Esophagus mucosa (tissue), 1 donor: ENCODE measurements at places on chromosomes 12 and 14. TPM values are rescaled to one million over a fixed set of nuclear protein-coding genes. Genes with fewer than 3 reads are reported as not detected.

DNA sequence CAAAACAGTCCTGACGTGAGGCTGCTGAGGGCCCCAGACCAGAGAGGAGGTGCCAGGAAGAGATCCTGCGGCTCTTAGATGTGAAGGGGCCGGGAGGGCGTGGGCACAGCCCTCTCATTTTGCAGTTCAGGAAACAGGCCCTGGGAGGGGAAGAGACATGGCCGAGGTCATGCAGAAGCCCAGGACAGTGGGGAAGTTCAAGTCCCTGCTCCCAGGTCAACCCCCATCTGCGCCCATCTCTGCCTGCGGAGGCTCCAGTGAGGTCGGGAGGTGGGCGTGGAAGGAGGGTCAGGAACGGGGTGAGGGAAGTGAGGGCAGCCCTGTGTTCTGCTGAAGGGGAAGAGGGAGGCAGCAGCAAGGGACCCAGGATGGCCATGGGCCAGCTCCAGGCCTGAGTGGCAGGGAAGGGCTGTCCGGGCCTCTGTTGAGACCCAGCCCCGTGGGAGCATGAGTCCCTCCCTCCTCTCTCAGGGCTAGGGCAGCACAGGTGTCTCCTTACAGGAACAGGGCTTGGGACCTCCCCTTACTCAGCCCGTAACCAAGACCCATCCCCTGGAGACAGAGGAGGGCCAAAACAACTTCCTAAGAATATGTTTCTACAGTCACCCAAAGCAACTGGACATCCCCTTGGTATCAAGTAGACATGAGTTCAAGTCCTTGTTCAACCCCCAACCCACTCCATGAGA, 90.8 kb downstream of the LGMN start:
- no peak for ATAC-seq

DNA sequence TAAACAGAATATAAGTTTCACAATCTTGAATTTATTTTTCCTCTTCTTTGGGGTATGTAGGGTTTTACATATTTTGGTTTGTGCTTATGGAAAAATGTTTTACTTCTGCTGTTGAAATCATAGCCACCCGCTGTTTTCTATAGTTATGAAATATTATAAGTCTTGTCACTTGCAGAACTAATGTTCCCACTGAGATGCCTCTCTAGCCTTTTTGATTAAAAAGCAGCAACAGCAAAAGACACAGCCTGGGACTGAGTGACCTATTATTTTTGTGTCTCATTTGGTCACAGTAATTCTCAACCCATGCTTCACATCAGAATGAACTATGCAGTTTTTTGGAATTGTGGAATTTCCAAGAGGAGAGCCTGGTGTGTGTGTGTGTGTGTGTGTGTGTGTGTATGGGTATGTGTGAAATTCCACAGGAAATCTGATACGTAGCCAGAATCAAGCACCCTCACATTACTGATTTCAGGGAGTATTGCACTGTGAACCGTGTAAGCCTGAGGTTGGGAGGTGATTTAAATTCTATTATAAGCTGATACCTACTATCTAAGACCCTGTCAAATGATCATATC, 55.7 kb upstream of the FRMD6 start:
- ATAC-seq, result no peak

- no peak for ATAC-seq
Measured at GRCh38 chr12:4327293-4327692, 6.3 kb downstream of the TIGAR start.

- peak; percentile 56 for ATAC-seq
Measured at GRCh38 chr14:103008768-103009357, 48.5 kb downstream of the CDC42BPB start.

DNA sequence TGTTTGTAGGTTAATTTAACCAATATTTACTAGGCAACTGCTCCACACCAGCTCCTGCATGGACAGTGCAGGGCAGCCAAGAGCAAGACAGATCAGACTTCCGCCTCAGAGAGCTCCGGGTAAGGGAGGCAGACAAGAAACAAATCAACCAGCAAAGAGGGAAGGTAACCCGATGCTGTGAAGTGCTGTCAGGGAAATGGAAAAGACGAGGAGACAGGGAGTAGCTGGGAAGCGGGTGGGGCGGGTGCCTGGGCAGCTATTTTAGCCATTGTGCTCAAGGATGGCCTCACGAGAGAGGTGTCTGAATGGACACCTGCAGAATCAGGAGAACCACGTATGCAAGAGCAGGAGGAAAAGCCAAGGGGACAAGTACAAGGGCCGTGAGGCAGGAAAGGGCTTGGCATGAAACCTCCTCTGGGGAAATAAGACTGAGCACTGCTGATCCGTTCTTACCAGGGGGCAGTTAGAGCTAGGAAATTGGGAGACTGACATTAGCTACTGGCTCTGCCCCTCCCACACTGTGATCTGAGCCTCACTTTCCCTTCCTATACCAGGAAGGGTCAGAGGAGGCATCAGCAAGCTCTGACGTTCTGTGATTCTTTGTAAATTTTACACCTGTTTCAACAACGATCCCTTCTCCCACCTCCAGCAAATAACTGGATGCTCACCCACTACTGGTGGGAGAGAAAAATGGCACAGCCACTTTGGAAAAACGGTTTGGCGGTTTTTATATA, 6.5 kb upstream of the TMEM119 start:
- no peak for ATAC-seq

DNA sequence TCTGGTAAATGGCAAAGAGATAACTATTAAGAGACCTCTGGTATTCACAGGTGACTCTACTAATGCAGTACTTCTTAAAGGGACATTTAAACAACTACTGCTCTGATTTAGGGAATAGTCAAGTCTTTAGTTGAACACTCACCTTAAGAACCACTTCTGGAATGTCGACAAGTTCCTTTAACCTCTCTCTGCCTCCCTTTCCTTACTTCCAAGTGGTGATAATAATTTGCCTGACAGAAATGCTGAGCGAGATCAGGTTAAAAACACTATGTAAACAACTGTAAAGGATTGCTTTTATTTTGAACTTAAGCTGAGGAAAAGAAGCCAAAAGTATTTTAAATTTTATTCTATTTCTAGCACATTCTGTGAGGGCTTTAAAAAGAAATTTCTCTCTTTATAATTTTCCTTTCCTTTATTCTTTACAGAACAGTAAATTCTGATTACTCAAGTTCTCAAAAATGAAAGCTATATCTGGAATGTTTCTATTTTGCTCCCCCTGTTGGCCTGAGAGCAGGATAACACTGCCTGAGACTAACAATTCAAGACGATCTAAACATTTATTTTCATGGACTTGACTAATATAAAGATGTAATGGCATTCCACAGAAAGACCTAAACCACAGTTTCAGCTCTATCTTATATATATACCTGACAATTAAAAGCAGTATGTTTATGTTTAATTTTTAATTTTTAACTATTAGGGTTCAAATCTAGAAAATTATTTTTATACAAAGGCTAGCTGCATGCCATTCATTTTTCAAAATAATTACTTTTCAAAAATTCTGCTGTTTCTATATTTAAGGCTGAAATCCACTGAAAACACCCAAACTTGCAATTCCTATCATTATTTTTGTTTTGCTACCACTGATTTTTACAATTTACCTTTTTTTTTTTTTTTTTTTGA, 29.2 kb downstream of the ZCCHC8 start:
- ATAC-seq, result no peak

- ATAC-seq, result no peak
Measured at GRCh38 chr12:131636940-131637750, 73.7 kb upstream of the SFSWAP start.

DNA sequence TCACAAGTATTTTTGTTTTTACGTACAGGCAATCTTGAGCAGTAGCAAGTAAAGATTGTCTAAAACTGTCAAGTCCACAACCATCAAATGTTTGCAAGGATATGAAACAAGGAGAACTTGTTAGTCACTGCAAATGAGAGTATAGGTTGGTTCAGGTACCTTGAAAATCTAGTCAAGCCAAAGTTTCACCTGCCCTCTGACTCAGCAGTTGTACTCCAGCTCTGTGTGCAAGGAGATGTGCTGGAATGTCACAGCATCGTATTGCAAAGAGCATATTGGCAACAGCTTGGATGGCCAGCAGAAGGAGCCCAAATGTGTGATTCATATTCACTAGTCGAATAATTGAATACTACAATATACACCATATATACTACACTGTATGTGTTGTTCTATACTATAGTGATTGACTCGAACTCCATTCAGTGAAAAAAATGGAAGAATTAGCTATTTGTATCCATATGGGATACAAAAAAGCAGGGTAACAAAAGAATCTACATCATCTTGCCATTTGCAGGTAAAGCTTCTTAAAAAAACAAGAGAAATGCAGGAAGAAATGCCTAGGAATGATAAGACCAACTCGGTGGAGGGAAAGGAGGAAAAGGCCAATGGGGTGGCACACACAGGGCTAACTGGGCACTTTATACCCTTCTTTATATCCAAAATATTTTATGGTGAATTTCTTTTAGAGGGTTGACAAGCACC, 44.0 kb downstream of the EID3 start:
- peak; percentile 75 for ATAC-seq

- no peak for ATAC-seq
Measured at GRCh38 chr14:99380991-99381687, 99.5 kb downstream of the SETD3 start.

GRCh38 chr12:47835831-47836155, 16.1 kb upstream of the HDAC7 start:
- no peak for ATAC-seq

GRCh38 chr12:125773033-125773640, 707.9 kb downstream of the AACS start:
- ATAC-seq, result peak; percentile 23

DNA sequence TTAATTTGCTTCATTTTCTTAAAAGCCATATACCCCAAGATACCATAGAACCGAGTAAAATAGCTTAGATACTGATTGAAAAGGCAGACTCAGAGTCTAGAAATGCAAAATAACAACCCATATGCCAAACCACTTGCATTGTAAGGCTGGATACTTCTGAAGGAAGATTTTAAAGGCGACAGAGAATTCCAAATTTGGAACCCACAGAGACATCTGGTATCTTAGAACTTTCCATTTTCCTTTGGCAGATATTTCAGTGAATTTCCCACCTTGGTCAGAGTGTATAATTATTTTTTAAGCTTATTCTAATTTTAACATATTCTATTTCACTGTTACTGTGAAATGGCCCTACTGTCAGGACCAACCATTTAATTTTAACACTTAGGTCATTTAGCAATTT, 186.4 kb upstream of the E2F7 start:
- ATAC-seq, result no peak

- ATAC-seq, result no peak
Measured at GRCh38 chr14:34190717-34191116, 239.8 kb upstream of the EGLN3 start.

DNA sequence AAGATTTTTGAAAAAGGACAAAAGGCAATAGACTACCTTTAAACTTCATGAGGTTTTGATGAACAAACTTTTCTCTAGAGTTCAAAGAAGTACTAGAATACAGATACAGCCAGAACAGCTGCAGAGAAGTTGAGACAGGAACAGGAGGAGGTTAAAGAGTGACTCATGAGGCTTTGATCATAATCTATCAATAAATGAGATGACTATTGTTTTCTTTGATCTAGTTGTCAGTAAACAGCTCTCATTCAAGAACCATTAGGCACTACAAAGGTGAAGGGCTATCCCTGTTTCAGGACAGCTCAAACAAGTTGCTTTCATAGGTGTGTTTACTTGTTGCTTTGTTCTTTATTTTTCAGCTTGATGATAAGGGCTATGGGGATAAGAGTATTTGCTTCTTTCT, 2.4 kb downstream of the WASHC3 start:
- ATAC-seq, result no peak

GRCh38 chr12:106288494-106289195, 13.9 kb upstream of the TCP11L2 start:
- peak; percentile 92 for ATAC-seq

- ATAC-seq, result no peak
Measured at GRCh38 chr14:77290705-77291104, 19.7 kb upstream of the NGB start.

Gene FSCB
- not detected for total RNA-seq

Gene C12orf50
- not detected for total RNA-seq

Gene PIK3C2G
- total RNA-seq, result 5.8 TPM

Gene OTOGL
- total RNA-seq, result 0.04 TPM

Gene MIP
- total RNA-seq, result not detected

Gene PRB2
- total RNA-seq, result not detected

Gene CEP170B
- 28.1 TPM for total RNA-seq

Gene FOXG1
- total RNA-seq, result not detected
